ENCODE measurements at places on chromosomes 6 and 20. TPM values are rescaled to one million over a fixed set of nuclear protein-coding genes. Genes with fewer than 3 reads are reported as not detected.

GRCh38 chr6:134778431-134778830 is 171.5 kb downstream of the ALDH8A1 start:
- no peak for DNase-seq

DNA sequence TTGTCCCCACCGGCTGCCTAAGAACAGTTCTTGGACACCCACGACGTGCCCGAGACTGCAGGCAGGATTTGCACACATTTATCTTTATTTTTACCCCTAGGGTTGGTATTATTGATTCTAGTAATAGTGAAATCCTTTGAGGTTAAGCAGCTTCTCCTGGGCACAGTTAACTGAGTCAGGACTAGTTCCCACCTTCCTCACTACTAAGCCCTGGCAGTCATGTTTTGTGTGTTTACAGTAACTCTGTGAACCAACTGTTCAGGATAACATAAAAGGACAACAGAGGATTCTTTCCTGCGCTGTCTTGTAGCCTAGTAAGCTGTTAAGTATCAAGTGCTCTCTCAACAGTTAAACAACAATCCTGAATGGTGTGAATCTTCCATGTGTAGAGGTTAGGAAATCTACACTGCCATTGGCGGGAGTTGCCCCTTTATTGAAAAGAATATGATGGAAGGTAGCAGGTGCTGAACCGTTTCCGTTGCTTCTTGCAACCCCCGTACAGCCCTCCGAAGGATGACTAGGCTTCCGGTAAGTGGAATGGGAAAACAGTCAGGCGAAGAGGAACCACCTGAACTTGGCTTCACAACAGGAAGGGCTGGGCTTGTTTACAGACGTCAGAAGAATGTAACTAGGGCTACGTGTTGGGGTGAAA is 979 bp upstream of the SOD2 start:
- DNase-seq: no peak

DNA sequence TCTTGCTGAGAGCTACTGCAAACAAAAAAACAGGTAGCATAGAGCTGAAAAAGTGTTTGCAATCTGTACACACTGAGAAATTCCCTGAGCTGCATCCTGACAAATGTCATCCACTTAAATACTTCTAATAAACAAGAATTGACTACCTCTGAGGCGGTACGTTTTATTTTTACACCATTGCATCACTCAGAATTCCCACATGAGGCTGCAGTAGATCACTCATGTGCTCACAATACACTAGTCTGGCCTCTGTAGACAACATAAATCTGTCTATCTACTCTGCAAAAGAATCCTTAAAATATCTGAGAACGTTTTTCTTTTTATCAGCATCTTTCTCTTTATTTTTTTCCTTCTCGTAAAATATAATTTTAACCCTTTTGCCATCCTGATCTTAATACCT is 661.4 kb downstream of the EPHA7 start:
- DNase-seq: no peak

GRCh38 chr6:31737991-31738979 is 1.5 kb upstream of the MSH5 start:
- DNase-seq: no peak

DNA sequence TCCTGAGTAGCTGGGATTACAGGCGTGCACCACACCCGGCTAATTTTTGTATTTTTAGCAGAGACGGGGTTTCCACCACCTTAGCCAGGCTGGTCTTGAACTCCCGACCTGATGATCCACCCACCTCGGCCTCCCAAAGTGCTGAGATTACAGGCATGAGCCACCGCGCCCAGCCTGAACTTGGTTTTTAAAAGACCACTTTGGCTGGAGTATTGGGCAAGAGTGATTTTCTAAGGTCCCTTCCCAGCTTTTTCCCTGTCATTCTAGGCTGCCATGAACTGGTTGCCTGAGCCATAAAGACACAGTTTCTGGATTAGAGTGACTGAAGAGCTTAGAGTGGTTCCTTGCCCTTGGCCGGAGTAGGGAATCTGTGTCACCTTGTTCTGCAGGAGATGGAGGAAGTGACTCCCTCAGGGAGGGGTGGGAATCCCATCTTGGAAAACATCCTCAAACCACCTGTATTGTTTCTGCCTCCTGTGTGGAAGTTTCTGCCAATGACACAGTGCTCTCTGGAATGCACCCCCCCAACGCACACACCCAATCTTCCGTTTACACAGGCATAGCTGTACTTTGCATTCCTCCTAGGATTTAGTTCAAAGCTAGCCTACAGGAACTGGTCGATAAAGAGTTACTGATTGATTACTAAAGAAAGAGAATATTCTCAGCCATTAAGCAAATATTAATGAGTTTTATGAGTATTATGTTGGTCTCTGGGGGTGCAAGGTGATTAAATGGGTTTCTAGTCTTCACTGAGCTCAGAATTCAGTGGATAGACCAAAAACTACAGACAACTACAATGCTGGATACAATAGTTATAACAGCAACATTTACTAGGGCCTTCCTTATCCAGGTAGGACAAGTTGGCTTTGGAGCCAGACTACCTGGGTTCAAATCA is 18.2 kb downstream of the BCL2L1 start:
- no peak for DNase-seq

GRCh38 chr6:71498638-71499037 is 210.0 kb downstream of the OGFRL1 start:
- no peak for DNase-seq

GRCh38 chr6:1040393-1040792 is 271.5 kb upstream of the FOXQ1 start:
- no peak for DNase-seq

GRCh38 chr6:1200409-1201101 is 111.3 kb upstream of the FOXQ1 start:
- no peak for DNase-seq

- no peak for DNase-seq
Observed at GRCh38 chr20:45850238-45850637, 7.0 kb downstream of the ACOT8 start.

DNA sequence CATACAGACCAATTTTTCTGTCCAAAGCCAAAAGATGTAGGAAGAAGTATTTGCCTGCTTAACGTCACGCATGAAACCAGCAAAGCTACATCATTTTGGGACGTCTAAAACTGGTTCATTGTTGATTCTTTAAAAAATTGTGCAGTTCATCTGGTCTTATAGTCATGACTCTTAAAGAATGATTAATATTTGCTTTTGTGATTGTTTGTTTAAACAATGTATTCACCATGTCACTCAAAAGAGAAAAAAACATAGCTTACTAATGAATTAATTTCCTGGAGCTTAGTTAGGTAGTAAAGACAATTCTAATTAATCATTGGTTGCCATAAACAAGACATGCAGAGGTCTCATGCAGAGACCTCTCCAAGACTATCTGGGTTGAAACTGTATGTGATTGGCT is 157.3 kb downstream of the RPS12 start:
- DNase-seq: no peak

Gene RGS17
- total RNA-seq: 0.33 TPM
